ENCODE measurements at places on chromosomes 2 and 18.
A peak's percentile ranks its signal among the peaks of the same experiment; 100 is the strongest.

DNA sequence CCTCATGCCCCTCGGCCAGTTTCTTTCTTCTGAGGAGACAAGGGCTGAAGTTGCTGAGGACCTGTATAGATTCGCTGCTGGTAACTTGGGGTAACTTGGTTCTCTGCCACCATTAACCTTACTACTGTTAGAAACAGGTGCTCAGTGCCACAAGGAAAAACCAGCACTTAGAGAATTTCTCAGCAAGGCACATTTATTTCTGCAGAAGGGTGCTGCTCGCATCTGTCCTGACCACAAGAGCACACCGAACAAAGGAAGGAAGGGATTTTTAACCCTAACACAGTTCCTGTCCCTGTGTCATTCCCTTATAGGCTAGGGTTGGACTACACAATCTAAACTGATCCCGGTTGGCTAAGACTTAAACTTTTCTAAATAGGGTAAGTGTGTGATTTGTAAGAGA lies 154.1 kb downstream of the SOCS6 start:
- DNase-seq, result no peak

DNA sequence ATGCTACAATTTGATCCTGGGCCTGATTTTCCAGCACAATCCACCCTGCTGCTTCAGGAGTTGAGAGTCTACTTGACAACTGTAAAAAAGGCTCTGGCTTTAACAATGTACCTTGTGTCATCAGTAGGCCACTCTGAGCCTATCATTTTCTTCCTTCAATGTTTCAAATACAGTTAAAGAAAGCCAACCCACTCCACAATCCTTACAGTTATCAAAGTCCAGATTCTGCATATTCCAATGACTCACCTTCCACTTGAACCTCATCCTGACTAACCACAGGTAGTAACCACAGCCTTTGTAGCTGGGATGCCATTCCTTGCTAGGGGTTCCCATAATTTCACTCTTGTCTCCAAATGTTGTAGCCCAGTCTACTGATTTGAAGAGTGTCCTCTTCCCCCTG lies 35.5 kb upstream of the AQP4 start:
- no peak for DNase-seq

DNA sequence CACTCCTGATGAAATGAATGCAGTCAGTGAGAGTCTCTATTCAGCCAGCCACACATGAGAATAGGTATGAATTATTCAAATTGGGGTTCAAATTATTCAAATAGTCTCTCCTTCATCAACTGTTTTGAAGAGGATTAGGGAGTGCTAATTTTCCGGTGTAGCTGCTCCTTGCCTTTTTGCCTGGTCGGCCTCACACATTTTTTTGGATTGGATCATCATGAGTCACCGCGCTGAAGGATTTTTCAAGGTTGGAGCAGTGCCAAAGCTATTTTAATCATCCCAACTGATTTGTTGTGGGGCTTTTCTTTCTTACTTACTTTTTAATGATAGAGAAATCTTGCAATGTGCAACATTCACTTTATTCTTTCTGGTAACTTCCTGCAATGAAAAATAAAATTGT lies 2.4 kb upstream of the DTNA start:
- peak; percentile 51 for DNase-seq

GRCh38 chr18:24704946-24705630 lies 244.7 kb downstream of the HRH4 start:
- DNase-seq, result peak; percentile 11

- no peak for DNase-seq
Observed at GRCh38 chr2:155975734-155976133, 356.8 kb downstream of the NR4A2 start.

DNA sequence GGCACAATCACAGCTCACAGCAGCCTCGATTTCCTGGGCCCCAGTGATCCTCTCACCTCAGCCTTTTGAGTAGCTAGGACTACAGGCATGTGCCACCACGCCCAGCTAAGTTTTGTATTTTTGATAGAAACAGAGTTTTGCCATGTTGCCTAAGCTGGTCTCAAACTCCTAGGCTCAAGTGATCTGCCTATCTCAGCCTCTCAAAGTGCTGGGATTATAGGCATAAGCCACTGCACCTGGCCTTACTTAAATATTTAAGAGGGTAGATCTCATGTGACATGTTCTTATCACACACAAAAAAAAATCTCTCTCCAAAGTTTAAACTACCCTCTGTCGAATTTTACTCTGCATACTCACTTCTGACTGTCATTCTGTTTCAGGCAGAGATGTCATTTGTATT lies 75.4 kb upstream of the CHRNA1 start:
- no peak for DNase-seq

- DNase-seq, result no peak
Observed at GRCh38 chr2:167862782-167863181, 384.6 kb downstream of the STK39 start.

DNA sequence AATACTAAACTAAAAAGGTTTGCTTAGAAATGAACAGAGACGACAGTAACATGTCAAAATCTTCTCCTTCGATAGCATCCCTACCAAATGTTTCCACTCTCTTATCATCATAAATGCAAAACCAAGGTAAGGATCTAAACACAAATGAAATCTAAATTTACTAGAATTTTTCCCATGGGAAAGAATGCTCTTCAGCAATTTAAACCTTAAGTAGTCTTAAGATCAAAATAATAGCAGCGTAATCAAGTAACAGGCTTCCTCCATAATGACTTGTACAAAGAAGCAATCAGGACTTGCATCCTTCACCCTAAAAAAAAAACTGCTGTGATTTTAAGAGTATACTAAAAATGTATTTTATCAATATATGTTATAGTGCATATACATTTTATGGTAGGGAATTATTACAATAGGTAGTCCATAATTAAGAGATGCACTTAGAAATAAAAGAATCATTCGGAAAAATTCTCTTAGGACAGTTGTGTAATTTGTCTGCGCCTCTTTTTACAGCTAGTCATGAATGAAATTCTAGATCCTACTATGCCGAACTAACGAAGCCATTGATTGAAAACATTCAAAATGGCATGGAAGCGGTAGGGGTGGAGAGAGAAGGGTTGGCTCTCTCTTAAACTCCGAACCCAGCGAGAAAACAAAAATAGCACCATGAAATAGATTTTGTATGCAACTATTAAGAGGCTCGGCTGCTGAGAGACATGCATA lies 1.3 kb downstream of the PGAP1 start:
- no peak for DNase-seq

GRCh38 chr2:127573771-127574170 lies 38.3 kb downstream of the MYO7B start:
- DNase-seq, result no peak

- no peak for DNase-seq
Observed at GRCh38 chr2:217090884-217091283, 231.0 kb upstream of the TNP1 start.

DNA sequence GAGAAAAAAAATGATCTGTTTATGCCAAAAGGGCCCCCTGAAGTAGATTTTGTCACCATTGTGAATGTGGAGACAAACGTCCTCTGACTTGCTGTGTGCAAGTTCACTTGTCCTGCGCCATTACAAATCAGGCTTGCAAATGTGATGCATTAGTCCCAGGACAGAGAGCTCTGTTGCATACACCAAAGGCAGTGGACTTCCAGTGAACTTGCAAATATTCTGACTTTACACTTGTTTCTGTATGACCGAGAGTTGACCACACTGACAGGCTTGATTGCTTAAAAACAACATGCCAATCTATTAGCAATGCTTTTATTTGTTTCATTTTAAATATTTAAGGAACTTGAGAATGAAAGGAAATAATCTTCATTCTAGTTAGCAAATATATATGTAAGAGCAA lies 293.2 kb downstream of the PLCL1 start:
- no peak for DNase-seq

DNA sequence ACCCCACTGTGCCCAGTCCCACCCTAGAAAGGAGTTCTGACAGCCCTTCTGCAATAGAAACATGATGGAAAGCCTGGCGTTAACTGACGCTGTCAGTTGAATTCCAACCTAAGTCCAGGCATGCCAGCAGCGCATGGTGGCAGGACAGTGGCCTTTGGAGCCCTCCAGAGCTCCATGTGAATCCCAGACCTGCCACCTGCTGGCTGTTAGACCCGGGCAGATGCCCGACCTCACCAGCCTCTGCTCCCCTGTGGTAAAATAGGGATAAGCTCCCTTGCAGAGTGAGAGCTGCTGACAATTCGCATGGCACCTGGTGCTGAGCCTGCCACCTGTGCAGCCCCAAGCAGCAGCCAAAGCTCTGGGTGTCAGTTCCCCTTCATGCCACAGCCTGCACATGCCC lies 138.6 kb downstream of the LOXHD1 start:
- DNase-seq, result no peak

GRCh38 chr18:32346671-32347070 lies 124.0 kb downstream of the GAREM1 start:
- DNase-seq, result no peak

DNA sequence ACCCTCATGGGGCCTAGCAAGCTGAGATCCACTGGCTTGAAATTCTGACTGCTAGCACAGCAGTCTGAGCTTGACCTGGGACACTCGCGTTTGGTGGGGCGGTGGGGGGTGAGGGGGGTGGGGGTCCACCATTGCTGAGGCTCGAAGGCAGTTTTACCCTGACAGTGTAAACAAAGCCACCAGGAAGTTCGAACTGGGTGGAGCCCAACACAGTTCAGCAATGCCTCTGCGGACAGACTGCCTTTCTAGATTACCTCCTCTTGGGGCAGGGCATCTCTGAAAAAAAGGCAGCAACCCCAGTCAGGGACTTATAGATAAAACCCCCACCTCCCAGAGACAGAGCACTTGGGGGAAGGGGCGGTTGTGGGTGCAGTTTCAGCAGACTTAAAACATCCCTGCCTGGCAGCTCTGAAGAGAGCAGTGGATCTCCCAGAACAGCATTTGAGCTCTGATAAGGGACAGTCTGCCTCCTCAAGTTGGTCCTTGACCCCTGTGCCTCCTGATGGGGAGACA lies 149.7 kb upstream of the TANK start:
- no peak for DNase-seq

DNA sequence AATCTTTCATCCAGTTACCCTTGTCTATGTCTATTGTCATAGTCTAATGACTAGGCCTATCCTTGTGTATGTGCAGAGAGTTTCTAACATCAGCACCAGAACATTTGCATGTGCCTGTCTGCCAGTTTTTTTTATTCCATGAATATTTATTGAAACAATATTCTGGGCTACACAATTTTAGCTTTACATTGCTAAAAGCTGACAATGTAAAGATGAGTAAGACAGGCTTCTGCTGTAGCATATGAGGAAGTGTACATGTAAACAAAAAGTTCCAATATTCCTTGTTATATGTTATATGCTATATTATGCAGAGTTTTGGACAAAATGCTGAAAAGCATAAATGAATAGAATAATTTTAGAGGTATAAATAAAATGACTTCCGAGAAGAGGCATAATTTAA lies 357.7 kb downstream of the NYAP2 start:
- no peak for DNase-seq

GRCh38 chr18:63151539-63151938 lies 168.0 kb downstream of the BCL2 start:
- DNase-seq, result no peak

DNA sequence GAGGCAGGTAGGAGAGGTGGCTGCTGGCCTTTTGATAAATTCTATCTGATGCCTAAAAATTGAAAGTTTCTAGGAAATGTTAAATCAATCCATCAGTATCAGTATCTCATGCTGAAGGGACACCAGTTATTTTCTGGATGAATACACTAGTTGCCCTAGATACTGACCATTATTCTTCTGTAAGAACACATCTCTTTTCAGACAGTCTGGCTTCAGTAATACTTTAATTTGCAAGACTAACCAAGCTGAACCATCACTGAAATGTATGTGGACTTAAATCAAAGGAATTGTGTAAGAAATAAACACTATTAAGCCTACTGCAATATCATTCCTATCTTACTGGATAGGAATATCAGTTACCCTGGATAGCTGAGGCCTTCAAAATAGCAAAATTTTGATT lies 1546.3 kb downstream of the LRP1B start:
- no peak for DNase-seq

GRCh38 chr18:36777566-36777965 lies 51.2 kb downstream of the TPGS2 start:
- DNase-seq, result no peak

- no peak for DNase-seq
Observed at GRCh38 chr18:42814184-42814583, 301.3 kb downstream of the RIT2 start.

- DNase-seq, result no peak
Observed at GRCh38 chr2:237732790-237733381, 65.7 kb upstream of the RBM44 start.

- DNase-seq, result no peak
Observed at GRCh38 chr2:96526101-96526591, 10.4 kb upstream of the ARID5A start.

DNA sequence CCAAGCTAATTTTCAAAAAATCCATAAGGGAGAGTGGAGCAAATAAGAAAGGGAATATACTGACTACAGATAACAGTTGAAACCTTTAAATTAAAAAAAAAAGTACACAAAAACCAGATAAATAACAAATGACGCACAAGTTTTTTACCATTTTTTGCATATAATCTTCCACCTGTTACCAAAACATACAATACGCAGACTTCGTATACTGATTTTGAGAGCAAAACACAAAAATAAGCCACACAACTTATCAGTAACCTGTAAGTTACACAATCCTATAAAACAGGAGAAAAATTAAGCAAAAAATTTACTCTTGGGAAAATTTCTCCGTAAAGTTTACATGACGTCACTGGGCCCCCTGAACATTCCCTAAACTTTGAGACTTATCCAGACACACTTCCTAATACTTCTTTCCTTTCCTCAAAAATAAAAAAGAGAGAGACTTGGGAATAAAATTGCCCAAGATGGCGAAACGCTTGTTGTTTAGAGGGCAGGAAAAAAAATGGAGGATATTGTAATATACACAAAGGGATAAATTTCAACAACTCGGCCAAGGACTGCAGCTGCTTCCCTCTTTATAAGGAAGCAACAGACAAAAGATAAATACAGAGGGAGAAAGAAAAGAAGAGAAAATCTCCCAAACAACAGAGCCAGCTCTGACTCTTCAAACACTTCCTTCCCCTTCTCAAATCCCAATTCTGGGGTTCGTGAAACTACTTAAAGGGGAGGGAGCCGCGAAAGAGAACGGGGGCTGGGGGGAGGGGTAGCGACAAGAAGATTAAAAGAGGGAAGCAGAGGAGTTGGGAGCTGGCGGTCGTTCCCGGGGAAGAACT lies 1.6 kb downstream of the BAZ2B start:
- DNase-seq, result peak; percentile 89

GRCh38 chr2:88638743-88639142 lies 11.5 kb upstream of the EIF2AK3 start:
- no peak for DNase-seq

DNA sequence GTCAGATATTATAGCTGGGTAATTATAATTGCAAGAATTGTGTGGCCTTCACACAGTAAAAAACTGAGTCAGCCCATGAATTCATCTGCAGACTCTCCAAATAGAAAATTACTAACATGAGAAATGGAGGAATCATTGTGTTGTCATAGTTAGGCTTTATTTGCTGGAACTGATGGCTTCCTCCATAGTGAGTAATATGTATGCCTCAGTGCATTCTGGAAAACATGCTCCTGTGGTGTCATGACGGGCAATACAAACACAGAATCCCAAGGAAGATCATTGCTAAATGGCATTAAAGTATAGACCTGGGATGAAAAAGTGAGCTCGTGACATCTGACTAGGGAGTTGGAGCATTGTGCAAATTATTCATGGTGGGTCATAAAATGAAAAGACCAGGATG lies 23.6 kb upstream of the NMS start:
- DNase-seq, result no peak

Data from right kidney (tissue), 9 donors.